ENCODE measurements at places on chromosomes 7 and 10.

- no peak for DNase-seq
Observed at GRCh38 chr10:31288001-31288400, 31.0 kb upstream of the ZEB1 start.

DNA sequence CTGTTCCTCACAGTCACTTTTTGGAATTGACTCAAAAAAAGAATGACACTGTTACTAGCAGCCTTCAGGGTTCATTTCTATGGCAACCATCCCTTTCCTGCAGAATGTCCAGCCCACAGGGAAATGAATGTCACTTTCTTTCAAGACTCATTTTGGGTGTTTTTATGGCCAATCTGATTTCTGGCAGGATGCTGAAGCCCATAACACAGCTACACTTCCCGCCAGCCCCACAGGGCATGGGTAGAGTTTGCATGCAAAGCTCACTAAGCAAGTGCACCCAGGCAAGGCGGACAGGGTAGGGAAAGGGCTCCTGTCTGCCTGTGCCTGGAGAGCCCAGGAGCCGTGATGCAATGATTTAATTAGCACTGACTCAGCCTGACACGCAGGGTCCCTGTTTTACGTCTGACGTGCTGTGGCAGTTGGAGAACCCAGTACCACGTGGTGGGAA, 26.1 kb upstream of the GPAM start:
- no peak for DNase-seq

DNA sequence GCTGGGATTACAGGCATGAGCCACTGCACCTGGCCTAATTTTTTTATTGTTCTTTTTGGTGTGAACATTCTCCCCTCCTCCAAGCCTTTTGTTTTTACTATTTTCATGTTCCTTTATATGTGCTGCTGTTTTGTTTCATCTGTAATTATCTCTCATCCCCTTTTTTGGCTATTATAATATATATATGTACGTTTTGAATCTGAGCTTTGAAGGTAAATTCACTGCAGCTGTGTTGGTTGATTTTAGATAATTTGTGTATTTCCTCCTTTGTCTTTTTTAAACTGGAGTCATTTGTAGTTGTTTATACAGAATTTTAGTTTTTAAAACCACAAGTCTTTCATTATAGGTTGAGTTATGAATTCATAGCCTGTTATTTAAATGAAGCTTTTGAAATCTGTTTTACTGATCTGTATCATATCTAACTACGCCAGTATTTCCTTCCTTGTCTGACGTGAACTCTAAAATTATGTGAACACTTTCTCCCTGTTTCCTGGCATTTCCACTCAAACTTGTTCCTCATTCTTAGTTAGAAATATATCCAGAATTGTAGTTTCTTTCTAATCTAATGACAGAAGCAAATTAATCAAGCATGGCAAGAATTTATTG, 54.9 kb downstream of the PTEN start:
- peak; percentile 65 for DNase-seq

DNA sequence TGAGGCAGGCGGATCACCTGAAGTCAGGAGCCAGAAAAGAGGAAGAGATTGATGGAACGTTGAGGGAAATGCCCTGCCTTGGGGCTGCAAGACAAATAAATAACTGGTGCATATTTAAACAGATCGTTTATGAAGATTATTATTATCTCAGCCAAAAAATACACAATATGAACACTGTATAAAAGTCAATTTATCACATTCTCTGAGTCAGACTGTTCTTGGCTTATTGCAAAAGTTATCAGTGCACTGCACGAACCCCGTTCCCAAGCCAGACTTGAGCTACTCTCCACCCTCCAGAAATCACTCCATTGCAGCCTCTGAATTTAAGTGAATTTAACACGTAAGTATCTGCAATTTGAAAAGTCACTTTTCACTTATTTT, 1.6 kb downstream of the DNMBP start:
- DNase-seq, result no peak

DNA sequence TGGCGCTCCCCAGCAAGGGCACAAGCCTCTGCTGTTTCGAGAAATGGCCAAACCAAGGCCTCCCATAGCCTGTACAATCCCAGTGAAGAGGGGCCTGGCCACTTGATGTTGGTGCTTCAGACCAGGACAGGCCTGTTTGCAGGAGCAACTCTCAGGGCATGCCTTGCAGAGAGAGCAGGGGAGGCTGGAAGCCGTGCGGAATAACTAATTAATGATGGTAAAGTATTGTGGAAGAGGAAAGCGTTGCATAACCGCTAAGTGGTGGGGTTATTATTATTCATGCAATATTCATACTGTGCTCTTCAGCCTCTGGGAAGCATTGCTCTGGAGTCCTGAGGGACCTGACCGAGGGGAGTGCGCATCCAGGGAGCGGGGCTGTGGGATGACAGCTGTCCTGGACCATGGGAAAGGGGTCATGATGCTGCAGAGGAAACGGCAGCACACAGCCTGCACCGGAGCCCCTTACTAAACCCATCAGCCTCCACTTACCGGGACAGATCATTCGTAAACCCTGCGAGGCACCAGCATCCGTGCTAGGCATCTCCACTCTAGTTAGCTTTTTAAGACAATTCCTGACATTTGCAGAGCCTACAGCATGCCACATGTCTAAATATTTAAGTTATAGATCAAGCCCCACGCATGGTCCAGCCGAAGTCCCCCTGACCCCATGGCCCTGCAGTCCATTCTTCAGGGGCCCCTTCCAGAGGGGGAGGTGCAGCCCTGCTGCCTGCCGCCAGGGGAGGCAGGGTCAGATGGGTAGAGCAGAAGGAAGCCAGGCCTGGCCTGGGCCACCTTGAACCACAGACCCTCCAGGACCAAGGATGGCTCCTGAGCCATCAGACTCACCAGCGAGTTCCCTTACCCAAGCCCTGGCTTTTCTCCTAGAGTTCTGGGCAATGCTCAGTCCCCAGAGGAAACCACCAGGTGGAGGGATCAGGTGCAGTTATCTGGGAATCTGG, 11.6 kb downstream of the TMEM273 start:
- no peak for DNase-seq
